ENCODE measurements at places on chromosomes 12 and 14. TPM values are rescaled to one million over a fixed set of nuclear protein-coding genes. Genes with fewer than 3 reads are reported as not detected.
A peak's percentile ranks its signal among the peaks of the same experiment; 100 is the strongest.

Gene HOXC12
- polyA plus RNA-seq: not detected

Gene NXPH4
- not detected for polyA plus RNA-seq

DNA sequence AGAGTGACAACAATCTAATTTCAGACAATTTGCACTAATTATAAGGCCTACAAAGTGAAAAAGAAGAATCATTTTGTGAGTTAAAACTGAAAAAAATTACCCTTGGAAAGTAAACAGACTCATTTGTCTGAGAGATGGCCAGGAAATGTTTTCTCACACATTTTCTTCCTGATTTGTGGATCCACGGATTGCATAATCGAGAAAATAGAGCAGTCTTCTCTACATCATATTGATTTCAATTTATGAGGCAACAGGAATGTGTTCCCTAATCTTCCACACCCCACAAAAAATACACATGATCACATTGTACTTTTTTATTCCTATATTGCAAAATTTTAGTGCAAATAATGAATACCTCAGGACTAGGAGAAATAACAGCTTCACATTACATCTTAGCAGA is 160.8 kb downstream of the CCER1 start:
- no peak for DNase-seq
- H3K27ac ChIP-seq: no peak overlapping the region
- H3K4me1 ChIP-seq: no peaks in the 10 kb centered on the region
- H3K4me3 ChIP-seq: no peak overlapping the region
- no peaks in the 10 kb centered on the region for H3K36me3 ChIP-seq

GRCh38 chr12:58314610-58315009 is 373.2 kb downstream of the ATP23 start:
- no peaks in the 10 kb centered on the region for H3K4me1 ChIP-seq
- H3K36me3 ChIP-seq: no peaks in the 10 kb centered on the region
- H3K27me3 ChIP-seq: no peaks in the 10 kb centered on the region
- DNase-seq: no peak

GRCh38 chr12:58541300-58541690 is 379.0 kb downstream of the LRIG3 start:
- no peak overlapping the region for H3K4me3 ChIP-seq
- peaks cover 9% of the 10 kb centered on the region for H3K27me3 ChIP-seq
- no peaks in the 10 kb centered on the region for H3K36me3 ChIP-seq
- no peak for DNase-seq
- no peaks in the 10 kb centered on the region for H3K4me1 ChIP-seq
- H3K27ac ChIP-seq: no peak overlapping the region

GRCh38 chr12:61220337-61220736 is 1039.9 kb upstream of the USP15 start:
- no peak for DNase-seq
- no peaks in the 10 kb centered on the region for H3K36me3 ChIP-seq
- no peaks in the 10 kb centered on the region for H3K4me1 ChIP-seq
- H3K27me3 ChIP-seq: no peaks in the 10 kb centered on the region
- H3K4me3 ChIP-seq: no peak overlapping the region
- no peak overlapping the region for H3K27ac ChIP-seq

DNA sequence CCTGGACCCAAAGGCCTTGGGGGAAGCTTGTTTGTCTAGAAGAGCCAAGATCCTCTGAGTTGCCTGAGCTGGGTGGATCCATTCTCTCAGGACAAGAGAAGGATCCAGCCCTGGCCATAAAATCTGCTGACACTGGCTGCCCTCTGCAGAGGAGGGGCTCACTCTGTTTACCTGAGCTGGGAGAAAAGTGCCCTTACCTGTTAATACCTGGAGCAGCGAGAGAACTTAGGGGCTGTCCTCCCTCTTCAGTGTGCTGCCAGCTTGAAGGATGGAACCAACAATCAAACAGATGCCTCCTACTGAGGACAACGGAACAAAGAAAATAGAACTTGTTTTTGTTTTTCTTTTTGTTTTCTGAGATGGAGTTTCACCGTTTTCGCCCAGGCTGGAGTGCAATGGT is 7.3 kb upstream of the KRT7 start:
- no peaks in the 10 kb centered on the region for H3K4me1 ChIP-seq
- peaks cover 18% of the 10 kb centered on the region for H3K27me3 ChIP-seq
- no peak overlapping the region for H3K27ac ChIP-seq

Gene SLC10A1
- polyA plus RNA-seq: 0.09 TPM

DNA sequence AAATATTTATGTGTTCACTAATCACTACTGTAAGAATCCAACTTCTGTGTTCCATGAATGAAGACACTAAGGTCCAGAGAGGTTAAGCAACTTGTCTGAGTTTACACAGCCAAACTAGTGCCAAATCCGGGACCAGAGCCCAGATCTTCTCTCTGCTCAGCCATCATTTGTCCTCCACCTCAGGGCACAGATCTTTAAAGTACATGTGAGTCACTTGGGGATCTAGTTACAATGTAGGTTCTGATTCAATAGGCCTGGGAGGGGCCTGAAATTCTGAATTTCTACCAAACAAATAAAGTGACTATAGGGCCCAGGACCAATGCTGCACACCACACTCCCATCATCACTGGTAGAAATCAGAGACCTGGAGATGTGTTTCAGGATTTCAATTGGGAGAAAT is 162.9 kb downstream of the GXYLT1 start:
- no peak for DNase-seq
- H3K4me1 ChIP-seq: no peaks in the 10 kb centered on the region
- no peaks in the 10 kb centered on the region for H3K36me3 ChIP-seq
- no peak overlapping the region for H3K4me3 ChIP-seq
- H3K27me3 ChIP-seq: peaks cover 4% of the 10 kb centered on the region

Gene INHBC
- not detected for polyA plus RNA-seq

- no peak overlapping the region for H3K27ac ChIP-seq
- no peak overlapping the region for H3K4me3 ChIP-seq
- no peaks in the 10 kb centered on the region for H3K4me1 ChIP-seq
- no peaks in the 10 kb centered on the region for H3K36me3 ChIP-seq
- no peak for DNase-seq
- peaks cover 10% of the 10 kb centered on the region for H3K27me3 ChIP-seq
These were observed 51.5 kb upstream of the RASSF3 start for GRCh38 chr12:64558754-64559153.

- peaks cover 95% of the 10 kb centered on the region for H3K4me1 ChIP-seq
- H3K27me3 ChIP-seq: peaks cover 4% of the 10 kb centered on the region
- no peak for DNase-seq
These were observed 66.8 kb downstream of the BCL11B start for GRCh38 chr14:99205086-99205688.

DNA sequence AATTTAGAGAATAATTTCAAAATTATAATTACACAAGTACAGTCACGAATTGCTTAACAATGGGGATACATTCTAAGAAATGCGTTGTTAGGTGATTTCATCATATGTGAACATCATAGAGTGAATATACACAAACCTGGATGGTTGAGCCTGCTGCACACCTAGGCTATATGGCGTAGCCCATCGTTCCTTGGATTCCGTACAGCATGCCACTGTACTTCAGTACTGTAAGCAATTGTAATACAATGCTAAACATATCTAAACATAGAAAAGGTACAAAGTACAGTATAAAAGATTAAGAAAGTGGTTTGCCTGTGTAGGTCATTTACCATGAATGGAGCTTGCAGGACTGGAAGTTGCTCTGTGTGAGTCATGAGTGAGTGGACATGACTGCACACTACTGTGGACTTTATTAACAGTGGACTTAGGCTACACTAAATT is 286.2 kb downstream of the CACNA1C start:
- no peaks in the 10 kb centered on the region for H3K4me1 ChIP-seq
- H3K27me3 ChIP-seq: peaks cover 2% of the 10 kb centered on the region
- no peak overlapping the region for H3K4me3 ChIP-seq
- H3K27ac ChIP-seq: no peak overlapping the region

GRCh38 chr14:25396128-25396527 is 346.2 kb upstream of the STXBP6 start:
- peaks cover 2% of the 10 kb centered on the region for H3K27me3 ChIP-seq
- no peaks in the 10 kb centered on the region for H3K4me1 ChIP-seq

GRCh38 chr14:101594511-101595148 is 33.3 kb downstream of the DIO3 start:
- no peak for DNase-seq
- H3K36me3 ChIP-seq: no peaks in the 10 kb centered on the region
- H3K4me3 ChIP-seq: no peak overlapping the region
- peaks cover 41% of the 10 kb centered on the region for H3K4me1 ChIP-seq
- H3K27ac ChIP-seq: peak overlapping the region; percentile 91

Gene PRB2
- not detected for polyA plus RNA-seq

DNA sequence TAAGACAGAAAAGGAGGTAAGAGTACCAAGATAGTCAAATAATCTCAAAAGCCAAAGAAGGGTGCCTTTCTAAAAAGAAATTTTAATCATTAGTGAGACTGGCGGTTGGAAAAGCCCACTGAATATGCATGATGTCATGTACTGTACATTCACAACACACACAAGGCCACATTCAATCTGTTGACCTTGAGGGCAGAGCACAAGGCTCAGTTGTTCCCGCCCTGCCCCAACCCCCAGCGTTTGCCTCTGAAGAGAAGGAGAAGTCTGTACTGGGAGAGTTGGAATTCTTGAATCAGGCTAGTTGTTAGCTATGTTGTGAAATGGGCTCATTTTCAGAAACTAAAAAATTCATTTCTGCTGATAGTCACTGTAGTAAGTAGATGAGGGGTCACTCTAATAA is 50.2 kb upstream of the NID2 start:
- H3K27ac ChIP-seq: no peak overlapping the region
- H3K4me1 ChIP-seq: no peaks in the 10 kb centered on the region
- H3K4me3 ChIP-seq: no peak overlapping the region
- peaks cover 4% of the 10 kb centered on the region for H3K36me3 ChIP-seq
- H3K27me3 ChIP-seq: peaks cover 2% of the 10 kb centered on the region

Gene TRMT61A
- polyA plus RNA-seq: 1.4 TPM

DNA sequence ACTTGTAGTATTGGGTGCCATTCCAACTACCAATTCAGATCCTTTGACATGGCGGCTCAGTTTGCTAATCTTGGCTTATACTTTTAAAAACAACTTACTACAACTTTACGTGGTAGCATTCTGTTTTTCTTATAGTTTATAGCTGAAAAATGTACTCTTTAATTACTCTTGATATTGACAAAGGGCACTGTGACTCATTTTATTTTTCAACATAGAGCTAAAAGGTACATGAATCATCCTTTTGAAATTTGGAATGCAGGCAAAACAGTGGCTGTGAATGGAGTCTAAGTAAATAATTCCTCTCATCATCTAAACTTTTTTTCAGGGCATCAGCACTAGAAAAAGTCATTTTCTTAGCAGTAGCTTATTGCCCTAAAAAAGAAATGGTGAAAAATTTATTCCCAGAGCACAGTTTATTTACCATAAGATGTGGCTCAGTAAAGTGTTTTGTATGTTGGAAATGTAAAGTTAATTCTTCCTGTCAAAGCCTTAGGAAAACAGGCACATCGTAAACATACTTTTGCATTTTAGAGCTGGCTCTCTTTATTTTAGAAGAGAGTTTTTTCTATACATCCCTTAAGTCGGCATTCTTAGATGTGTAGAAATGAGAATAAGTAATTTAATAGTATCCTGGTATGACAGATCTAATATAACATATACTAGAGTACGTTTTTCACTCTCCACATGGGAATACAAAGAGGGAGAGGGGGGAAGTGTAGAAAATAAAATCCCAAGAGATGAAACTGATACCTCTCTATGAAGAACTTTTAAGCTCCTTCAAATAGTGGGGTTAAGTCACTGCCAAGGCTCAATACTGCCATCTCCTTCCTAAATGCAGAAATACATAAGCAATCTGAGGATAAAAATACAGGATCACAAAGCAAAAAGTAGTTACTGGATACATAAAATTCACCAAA is 55.2 kb downstream of the SLC25A21 start:
- no peaks in the 10 kb centered on the region for H3K4me1 ChIP-seq
- H3K36me3 ChIP-seq: no peaks in the 10 kb centered on the region
- H3K27ac ChIP-seq: no peak overlapping the region
- no peaks in the 10 kb centered on the region for H3K27me3 ChIP-seq

GRCh38 chr12:75666126-75666938 is 154.9 kb upstream of the KRR1 start:
- H3K4me1 ChIP-seq: no peaks in the 10 kb centered on the region
- DNase-seq: no peak
- no peak overlapping the region for H3K4me3 ChIP-seq
- H3K27ac ChIP-seq: no peak overlapping the region
- no peaks in the 10 kb centered on the region for H3K36me3 ChIP-seq

- no peaks in the 10 kb centered on the region for H3K27me3 ChIP-seq
- H3K4me3 ChIP-seq: no peak overlapping the region
- H3K27ac ChIP-seq: no peak overlapping the region
- DNase-seq: no peak
These were observed 77.8 kb downstream of the HECTD4 start for GRCh38 chr12:112304436-112304835.

Gene MYBPC1
- polyA plus RNA-seq: not detected

GRCh38 chr12:6766651-6767349 is 637 bp downstream of the PTMS start:
- H3K27me3 ChIP-seq: peaks cover 18% of the 10 kb centered on the region
- H3K4me1 ChIP-seq: peaks cover 26% of the 10 kb centered on the region
- peak; percentile 52 for DNase-seq
- no peak overlapping the region for H3K27ac ChIP-seq
- H3K4me3 ChIP-seq: peak overlapping the region; percentile 62

DNA sequence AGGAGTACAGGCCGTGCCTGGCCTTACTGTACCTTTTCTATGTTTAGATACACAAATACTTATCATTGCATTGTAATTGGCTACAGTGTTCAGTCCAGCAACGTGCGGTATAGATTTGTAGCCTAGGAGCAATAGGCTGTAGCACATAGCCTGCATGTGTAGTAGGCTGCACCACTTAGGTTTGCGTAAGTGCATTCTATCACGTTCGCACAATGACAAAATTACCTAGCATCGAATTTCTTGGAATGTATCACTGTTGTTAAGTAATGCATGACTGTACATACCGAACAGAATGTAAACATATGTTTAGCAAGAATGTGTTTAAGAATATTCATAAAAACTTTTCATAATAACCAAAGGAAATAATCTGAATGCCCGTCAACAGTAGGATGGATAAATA is 31.9 kb downstream of the VRTN start:
- H3K27me3 ChIP-seq: no peaks in the 10 kb centered on the region
- H3K4me3 ChIP-seq: no peak overlapping the region
- H3K27ac ChIP-seq: no peak overlapping the region
- no peaks in the 10 kb centered on the region for H3K36me3 ChIP-seq

GRCh38 chr12:49043856-49044258 is 16.7 kb downstream of the KMT2D start:
- peaks cover 11% of the 10 kb centered on the region for H3K4me1 ChIP-seq
- H3K27ac ChIP-seq: peak overlapping the region; percentile 91
- H3K4me3 ChIP-seq: no peak overlapping the region
- H3K27me3 ChIP-seq: peaks cover 3% of the 10 kb centered on the region
- peak; percentile 73 for DNase-seq
- peaks cover 51% of the 10 kb centered on the region for H3K36me3 ChIP-seq

DNA sequence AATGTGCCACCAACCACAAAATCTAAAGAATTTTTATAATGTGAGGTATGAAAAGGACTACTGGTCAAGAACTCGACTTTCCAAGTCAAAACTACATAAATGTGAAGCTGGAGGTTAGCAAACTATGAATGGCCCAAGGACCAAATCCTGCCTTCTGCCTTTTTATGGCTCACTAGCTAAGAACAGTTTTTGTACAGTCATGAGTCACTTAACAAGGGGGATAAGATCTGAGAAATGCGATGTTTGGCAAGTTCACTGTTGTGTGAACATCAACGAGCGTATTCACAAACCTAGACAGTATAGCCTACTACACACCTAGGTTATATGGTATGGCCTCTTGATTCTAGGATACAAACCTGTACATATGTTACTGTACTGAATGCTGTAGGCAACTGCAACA is 28.2 kb downstream of the FERMT2 start:
- DNase-seq: no peak
- H3K27ac ChIP-seq: no peak overlapping the region
- H3K36me3 ChIP-seq: no peaks in the 10 kb centered on the region

All from immature natural killer cell (primary cell).